ENCODE measurements at places on chromosomes 2 and 18. TPM values are rescaled to one million over a fixed set of nuclear protein-coding genes. Genes with fewer than 3 reads are reported as not detected.

Gene METTL4
- total RNA-seq: 1.9 TPM

Gene CRYGC
- total RNA-seq: not detected

Gene SAG
- not detected for total RNA-seq

Gene CYP1B1
- 36.3 TPM for total RNA-seq

GRCh38 chr2:239441261-239442078, 40.6 kb upstream of the HDAC4 start:
- H3K4me3 ChIP-seq: no peak overlapping the region
- no peaks in the 10 kb centered on the region for H3K36me3 ChIP-seq
- H3K4me1 ChIP-seq: no peaks in the 10 kb centered on the region
- H3K27me3 ChIP-seq: no peaks in the 10 kb centered on the region

- H3K4me3 ChIP-seq: no peak overlapping the region
- H3K27me3 ChIP-seq: no peaks in the 10 kb centered on the region
- no peaks in the 10 kb centered on the region for H3K4me1 ChIP-seq
- no peak overlapping the region for H3K27ac ChIP-seq
- H3K36me3 ChIP-seq: no peaks in the 10 kb centered on the region
- DNase-seq: no peak
Measured at GRCh38 chr2:236728916-236729670, 159.5 kb downstream of the ACKR3 start.

- no peak overlapping the region for H3K4me3 ChIP-seq
- no peak for DNase-seq
- no peaks in the 10 kb centered on the region for H3K4me1 ChIP-seq
- no peaks in the 10 kb centered on the region for H3K27me3 ChIP-seq
Measured at GRCh38 chr2:119276864-119277263, 53.2 kb downstream of the STEAP3 start.
